ENCODE measurements at places on chromosomes 5 and 9.

GRCh38 chr5:40037713-40038112, 612.9 kb upstream of the DAB2 start:
- no peaks in the 10 kb centered on the region for H3K4me1 ChIP-seq
- H3K4me3 ChIP-seq = no peak overlapping the region
- H3K27me3 ChIP-seq = no peaks in the 10 kb centered on the region
- no peak overlapping the region for H3K27ac ChIP-seq

- no peak overlapping the region for H3K27ac ChIP-seq
- H3K27me3 ChIP-seq = no peaks in the 10 kb centered on the region
Measured at GRCh38 chr9:31210978-31211570, 1173.4 kb upstream of the ACO1 start.

DNA sequence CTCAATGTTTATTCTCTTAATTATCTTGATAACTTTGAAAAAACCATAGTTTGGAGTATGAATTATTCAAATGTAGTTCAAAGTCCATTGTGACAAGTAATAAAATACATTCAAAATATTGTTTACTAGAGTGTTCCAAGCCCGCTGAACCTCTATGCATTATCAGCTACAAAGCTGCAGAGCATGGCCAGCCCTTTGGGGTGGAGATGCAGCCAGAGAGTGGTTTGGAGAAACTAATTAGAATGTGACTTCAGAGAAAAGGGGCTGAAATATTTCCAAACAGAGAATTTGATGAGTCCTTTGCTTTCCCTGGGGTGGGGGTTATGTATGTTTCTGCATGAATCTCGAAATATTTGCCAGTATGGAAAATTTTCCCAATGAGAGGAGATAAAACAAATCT, 211.3 kb downstream of the NTRK2 start:
- no peaks in the 10 kb centered on the region for H3K27me3 ChIP-seq
- no peak overlapping the region for H3K27ac ChIP-seq
- DNase-seq = no peak
- H3K4me3 ChIP-seq = no peak overlapping the region

DNA sequence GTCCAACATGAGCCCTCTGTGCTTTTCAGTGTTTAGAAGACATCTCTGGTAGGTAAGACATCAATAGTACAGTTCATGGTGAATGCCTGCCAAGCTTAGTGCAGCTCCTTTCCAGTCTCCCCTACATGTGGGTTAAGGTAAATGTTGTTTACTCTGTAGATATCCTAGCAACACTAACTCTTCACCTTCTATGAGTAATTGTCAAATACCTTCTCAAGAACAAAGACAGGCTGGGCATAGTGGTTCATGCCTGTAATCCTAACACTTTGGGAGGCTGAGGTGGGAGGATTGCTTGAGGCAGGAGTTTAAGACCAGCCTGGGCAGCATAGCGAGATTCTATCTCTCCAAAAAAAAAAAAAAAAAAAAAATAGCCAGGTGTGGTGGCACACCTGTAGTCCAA, 18.7 kb upstream of the RASGRF2 start:
- no peaks in the 10 kb centered on the region for H3K4me1 ChIP-seq
- H3K27ac ChIP-seq = no peak overlapping the region
- DNase-seq = no peak
- H3K27me3 ChIP-seq = no peaks in the 10 kb centered on the region
- no peaks in the 10 kb centered on the region for H3K36me3 ChIP-seq

GRCh38 chr5:177434942-177435738, 8.7 kb downstream of the GRK6 start:
- no peaks in the 10 kb centered on the region for H3K27me3 ChIP-seq
- DNase-seq = no peak
- H3K4me1 ChIP-seq = peaks cover 41% of the 10 kb centered on the region
- peaks cover 49% of the 10 kb centered on the region for H3K36me3 ChIP-seq

DNA sequence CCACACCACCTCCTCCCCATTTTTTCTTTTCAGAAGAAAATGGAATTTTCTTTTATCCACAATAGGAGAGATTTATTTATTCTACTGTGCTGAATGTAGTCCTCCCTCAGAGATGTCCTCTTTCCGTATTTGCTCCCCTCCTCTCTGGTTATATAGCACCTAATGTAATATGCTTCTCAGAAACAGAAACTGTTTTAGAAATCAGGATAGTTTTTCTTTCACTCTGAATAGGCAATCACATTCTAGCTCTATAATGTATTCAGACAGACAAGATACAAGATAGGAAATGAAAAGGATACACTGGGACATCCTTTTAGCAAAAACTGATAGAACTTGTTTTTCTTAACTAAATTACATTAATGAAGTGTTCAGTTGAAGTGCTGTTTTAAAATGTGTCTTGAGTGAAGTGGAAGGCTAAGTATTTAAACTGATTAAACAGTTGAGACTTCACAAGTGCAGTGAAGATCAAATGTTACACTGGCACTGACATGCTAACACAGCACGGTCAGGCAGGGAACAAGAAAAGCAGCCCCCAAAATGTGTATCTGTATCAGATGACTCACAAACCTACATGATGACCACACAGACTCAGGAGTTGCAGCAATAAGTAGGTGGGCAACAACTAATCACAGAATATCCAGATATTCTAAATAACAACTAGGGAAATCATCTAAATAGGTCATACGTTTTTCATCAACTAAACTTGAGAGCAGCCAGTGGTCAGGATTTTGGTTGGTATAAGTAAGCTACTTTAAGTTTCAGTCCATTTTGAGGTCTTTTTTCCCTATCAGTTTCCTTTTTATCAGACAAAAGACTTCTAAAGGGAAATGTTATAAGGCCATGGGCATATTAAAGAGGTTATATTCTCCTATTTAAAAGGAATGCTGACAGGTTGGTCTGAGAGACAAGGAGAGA, 260.4 kb downstream of the MLLT3 start:
- no peak overlapping the region for H3K4me3 ChIP-seq
- no peaks in the 10 kb centered on the region for H3K27me3 ChIP-seq
- DNase-seq = no peak
- no peak overlapping the region for H3K27ac ChIP-seq
- H3K4me1 ChIP-seq = peaks cover 26% of the 10 kb centered on the region

GRCh38 chr5:178434016-178434761, 156.0 kb downstream of the COL23A1 start:
- H3K4me3 ChIP-seq = no peak overlapping the region
- DNase-seq = no peak
- H3K27ac ChIP-seq = no peak overlapping the region
- no peaks in the 10 kb centered on the region for H3K27me3 ChIP-seq

DNA sequence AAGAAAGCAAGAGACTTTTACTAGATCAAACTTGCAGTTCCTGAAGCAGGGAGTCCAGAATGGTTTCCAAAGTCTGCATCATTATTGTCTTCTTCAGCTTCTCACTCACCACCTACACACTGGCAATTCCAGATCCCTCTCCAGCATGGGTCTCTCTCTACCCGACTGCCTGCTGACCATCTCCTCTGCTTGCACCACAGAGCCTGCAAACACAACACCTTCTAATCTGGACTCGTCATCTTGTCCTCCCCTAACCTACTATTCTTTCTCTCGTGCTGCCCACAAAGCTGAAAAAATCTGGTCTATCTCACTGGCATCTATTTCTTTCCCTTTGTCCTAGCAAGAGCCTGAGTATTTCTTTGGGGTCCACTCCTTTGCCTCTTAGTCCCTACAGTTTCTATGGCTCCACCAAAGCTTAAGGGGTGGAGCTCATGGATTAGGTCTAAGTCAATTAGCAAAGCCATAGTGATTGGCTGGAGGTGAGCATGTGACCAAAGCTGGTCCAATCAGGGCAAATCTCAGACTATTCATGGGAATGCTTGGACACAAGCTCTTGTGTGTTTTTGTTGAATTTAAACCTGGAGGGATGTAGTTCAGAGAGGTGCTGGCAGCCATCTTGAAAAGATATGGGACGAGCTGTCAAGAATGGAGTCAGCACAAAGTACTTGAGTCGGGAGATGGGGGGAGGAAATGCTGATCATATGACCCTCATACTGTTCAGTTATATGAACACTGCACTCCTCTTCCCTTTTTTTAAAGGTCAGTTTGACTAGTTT, 63.5 kb downstream of the GALNT12 start:
- H3K4me3 ChIP-seq = no peak overlapping the region
- H3K27me3 ChIP-seq = no peaks in the 10 kb centered on the region
- DNase-seq = no peak
- H3K4me1 ChIP-seq = peaks cover 34% of the 10 kb centered on the region
- H3K36me3 ChIP-seq = no peaks in the 10 kb centered on the region

- no peak overlapping the region for H3K4me3 ChIP-seq
- no peaks in the 10 kb centered on the region for H3K4me1 ChIP-seq
- no peaks in the 10 kb centered on the region for H3K36me3 ChIP-seq
- no peak for DNase-seq
- H3K27me3 ChIP-seq = no peaks in the 10 kb centered on the region
Measured at GRCh38 chr5:168712280-168712924, 133.2 kb upstream of the PANK3 start.

GRCh38 chr9:121154782-121155181, 46.9 kb downstream of the RAB14 start:
- H3K4me1 ChIP-seq = no peaks in the 10 kb centered on the region
- no peaks in the 10 kb centered on the region for H3K36me3 ChIP-seq
- no peak overlapping the region for H3K4me3 ChIP-seq
- no peak overlapping the region for H3K27ac ChIP-seq
- no peak for DNase-seq

DNA sequence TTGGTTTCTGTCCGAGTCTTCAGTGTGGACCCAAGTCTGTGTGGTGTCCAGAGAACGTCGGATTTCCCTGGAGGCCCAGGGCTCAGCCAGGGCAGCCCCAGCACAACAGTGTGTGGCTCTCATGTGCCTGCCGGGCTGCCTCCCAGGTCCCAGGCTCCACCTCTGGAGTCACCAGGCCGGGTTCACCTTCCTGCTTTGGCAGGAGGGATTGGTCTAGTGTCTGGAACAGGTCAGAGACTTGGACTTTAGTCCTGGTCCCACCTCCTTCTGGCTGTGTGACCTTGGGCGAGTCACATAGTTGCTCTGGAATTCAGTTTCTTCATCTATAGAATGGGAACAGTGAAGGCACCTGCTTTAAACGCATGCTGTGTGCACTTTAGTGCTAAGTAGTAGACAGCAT, 3.2 kb downstream of the DOLPP1 start:
- peaks cover 52% of the 10 kb centered on the region for H3K36me3 ChIP-seq
- no peaks in the 10 kb centered on the region for H3K27me3 ChIP-seq
- H3K27ac ChIP-seq = peak overlapping the region; percentile 3
- no peak for DNase-seq
- H3K4me3 ChIP-seq = no peak overlapping the region
- peaks cover 58% of the 10 kb centered on the region for H3K4me1 ChIP-seq

GRCh38 chr5:172505845-172506244, 51.5 kb upstream of the SH3PXD2B start:
- no peaks in the 10 kb centered on the region for H3K36me3 ChIP-seq
- H3K4me1 ChIP-seq = peaks cover 36% of the 10 kb centered on the region
- H3K4me3 ChIP-seq = no peak overlapping the region
- H3K27ac ChIP-seq = no peak overlapping the region

- H3K4me3 ChIP-seq = no peak overlapping the region
- no peaks in the 10 kb centered on the region for H3K36me3 ChIP-seq
- no peak overlapping the region for H3K27ac ChIP-seq
- DNase-seq = no peak
- no peaks in the 10 kb centered on the region for H3K27me3 ChIP-seq
Measured at GRCh38 chr9:76616780-76617179, 147.5 kb upstream of the PCA3 start.

DNA sequence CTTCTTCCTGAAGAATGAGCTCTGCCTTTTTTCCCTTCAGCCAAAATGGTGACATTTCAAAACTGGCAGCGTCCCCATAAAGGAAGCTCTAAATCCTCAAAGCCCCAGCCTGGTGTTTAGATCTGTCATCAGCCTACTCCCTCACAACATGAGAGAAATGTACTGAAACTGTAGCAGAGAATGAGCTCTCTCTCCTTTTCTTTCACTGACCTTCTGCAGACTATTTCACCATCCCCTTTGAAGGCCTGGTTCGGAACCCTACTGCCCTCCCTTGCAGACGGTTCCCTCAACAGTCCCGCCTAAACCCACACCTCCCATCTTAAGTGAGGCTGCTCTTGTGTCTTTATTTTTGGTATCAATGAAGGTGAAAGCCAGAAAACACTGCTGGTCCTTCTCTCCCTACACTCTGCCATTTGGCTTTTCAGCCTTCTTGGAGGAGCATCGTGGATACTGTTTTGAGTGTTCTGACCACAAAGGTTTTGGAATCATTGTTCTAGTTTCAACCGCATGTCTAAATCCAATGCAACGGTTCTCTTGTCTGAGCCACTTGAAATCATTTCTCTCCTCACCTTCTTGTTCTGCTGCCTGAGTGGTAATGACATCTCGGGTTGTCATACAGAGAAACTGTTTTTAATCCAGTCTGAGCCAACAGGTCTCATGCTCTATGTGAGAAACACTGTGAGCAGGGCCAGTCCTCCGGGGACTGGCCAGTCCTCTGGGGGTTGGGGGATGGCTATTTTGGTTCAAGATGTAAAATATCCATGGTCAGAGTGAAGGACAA, 39.0 kb downstream of the ITK start:
- H3K27ac ChIP-seq = no peak overlapping the region
- no peaks in the 10 kb centered on the region for H3K36me3 ChIP-seq
- no peaks in the 10 kb centered on the region for H3K4me1 ChIP-seq
- no peak overlapping the region for H3K4me3 ChIP-seq
- DNase-seq = no peak

GRCh38 chr5:131942016-131942415, 3.4 kb downstream of the MEIKIN start:
- no peaks in the 10 kb centered on the region for H3K4me1 ChIP-seq
- no peak overlapping the region for H3K27ac ChIP-seq
- DNase-seq = no peak
- no peak overlapping the region for H3K4me3 ChIP-seq

- H3K36me3 ChIP-seq = no peaks in the 10 kb centered on the region
- H3K4me1 ChIP-seq = peaks cover 60% of the 10 kb centered on the region
- no peak for DNase-seq
- H3K4me3 ChIP-seq = no peak overlapping the region
- no peak overlapping the region for H3K27ac ChIP-seq
- H3K27me3 ChIP-seq = no peaks in the 10 kb centered on the region
Measured at GRCh38 chr5:143350341-143350740, 53.1 kb downstream of the NR3C1 start.

DNA sequence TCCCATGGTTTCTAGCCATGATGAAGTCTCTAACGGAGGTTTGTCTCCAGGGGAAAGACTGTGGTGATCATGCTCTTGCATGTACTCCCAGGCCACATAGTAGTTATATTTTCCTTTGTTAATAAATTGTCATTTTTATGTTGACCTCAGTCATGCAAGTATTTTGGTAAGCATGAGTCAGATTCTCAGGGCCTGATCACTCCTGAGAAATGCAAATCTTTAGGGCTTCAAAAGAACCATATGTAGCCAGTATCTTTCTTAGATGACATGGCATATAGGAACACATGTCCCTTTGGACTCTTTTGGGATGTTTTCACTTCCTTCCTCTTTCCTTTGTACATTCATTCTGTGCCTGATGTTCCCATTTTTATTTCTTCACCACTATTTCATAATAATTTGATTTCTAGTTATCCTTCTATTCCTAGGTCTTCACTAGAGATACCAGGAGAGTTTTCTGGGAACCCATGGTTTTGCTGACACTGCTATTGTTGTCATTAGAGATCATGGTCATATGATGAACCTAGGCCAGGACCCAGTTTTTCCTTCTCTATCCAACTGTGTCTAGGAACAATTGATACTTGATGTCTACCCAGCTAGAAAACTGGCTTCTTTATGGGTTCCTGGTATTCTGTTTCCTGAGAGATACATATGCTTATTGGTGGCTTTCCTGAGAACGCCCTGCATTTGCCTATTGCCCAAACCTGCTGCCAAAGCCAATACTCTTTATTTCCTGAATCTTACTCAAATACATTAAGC, 248.1 kb upstream of the NREP start:
- no peak for DNase-seq
- H3K36me3 ChIP-seq = no peaks in the 10 kb centered on the region

Data from esophagus squamous epithelium (tissue), 5 donors.